Activated gamma-delta T cell (primary cell): ENCODE measurements at places on chromosomes 1 and 21.

DNA sequence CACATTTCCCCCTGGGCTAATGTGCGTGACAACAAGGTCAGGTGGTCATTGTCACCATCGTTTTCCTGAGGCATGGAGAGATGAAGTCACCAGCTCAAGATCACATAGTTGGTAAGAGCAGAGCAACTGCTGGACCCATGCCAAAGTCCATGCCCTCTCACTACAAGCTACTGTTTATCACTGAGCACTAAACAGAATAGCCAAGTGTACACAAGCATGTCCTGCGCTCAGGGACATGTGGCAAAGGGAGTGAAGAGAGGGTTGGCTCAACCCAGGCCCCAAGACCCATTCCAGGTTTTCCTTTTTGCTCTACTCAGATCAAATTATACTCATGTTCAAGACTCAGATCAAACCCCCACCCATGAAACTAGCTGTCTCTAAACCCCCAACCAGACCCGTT lies 20.8 kb downstream of the LRRC52 start:
- no peak for DNase-seq

DNA sequence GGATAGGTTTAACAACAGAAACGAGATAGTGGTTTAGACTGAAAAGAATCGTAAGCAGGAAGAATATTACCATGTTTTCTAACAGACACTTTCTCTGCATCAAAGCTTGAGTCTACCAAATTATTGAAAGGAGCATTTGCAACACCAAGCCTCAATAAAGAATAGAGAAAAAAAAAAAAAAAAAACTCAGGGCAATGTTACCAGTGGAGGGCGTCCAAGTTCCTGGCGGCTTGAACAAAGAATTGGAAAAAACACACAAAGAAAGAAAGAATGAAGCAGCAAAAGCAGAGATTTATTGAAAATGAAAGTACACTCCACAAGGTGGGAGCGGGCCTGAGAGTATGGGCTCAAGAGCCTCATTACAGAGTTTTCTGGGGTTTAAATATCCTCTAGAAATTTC lies 686.5 kb upstream of the ADGRL2 start:
- no peak for DNase-seq

- no peak for DNase-seq
These were observed 35.3 kb upstream of the DNASE2B start for GRCh38 chr1:84363019-84363418.

DNA sequence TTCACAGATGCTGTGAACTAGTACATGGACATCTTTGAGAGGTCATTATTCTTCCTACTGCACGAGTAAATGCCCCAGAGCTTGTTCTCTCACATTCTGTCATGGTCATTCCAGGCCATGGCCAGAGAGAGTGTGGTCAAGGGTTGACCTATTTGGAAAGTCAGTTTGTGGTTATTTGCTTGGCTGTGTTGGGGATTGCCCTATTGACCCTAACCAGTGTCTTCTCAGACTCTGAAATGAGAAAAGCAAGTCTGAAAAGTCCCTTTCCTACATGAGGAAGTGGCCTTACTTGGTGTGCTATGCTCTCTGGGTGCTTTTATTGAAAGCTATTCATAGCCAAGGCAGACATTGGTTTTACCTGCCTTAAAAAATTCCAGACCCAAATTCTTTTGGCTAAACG lies 26.6 kb downstream of the CLIC6 start:
- no peak for DNase-seq

GRCh38 chr1:109444346-109444745 lies 18.1 kb upstream of the PSMA5 start:
- DNase-seq = no peak

DNA sequence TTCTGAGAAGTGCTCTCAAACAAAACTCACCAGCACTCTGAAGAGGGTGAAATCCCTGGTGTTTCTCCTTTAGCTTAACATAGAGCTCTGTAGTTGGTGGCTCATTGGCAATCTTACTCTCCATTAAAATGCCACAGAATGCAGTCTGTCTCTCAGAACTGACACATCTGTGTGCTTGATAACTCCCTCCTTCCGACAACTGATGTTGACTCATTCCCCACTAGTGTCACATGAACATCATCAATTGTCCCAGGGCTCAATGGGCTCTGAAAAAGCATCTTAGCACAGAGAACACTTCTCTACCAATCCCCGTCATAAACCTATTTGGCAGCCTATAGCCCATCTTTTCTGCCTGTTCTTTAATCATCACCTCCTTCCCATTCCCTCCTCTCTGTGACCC lies 133.2 kb upstream of the ZC3H11B start:
- DNase-seq = no peak

DNA sequence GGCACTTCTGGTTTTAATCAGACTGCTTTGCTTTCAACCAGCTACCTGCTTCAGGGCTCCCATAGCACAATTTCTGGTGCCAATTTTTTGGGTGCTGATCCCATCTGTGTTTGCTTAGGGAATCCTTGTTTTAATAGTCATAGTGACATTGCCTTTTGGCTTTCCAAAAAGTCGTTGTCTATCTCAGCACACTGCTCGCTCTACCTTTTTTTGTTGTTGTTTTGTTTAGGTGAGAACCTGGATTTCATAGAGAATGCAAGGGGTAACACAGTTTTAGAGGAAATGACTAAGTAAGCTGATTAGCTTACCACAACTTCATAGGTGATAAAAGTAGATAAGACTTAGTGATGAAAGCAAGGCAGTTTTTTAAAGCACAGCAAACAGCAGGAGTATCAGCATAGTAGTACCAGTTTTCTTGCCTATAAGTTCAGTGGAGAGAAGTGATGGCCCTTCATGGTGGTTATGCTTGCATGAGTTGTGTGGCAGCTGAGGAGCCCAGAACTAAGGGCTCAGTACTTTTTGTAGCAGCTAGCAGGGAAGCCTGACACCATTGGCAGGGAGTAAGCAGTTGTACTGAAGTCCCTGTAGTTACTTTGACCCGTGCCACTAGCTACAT lies 31.3 kb downstream of the NEK7 start:
- DNase-seq = no peak

DNA sequence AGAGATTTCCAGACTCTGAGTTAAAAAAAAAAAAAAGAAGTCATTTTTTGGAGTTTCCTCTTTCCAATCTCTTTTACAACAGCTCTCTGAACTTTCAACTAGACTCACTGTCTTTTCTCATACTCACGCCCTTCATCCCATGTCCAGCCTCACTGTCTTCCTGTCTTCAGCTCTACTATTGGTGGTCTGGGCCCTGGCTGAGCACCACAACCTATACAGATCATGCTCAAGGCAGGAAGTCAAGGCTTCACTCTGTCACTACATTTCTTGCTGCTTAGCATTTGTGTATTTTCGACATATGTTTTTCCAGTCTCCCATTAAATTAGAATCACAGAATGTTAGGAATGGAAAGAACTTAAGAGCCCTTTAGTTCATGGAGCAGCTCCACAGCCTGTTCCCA lies 106.4 kb upstream of the PPP2R5A start:
- DNase-seq = no peak

DNA sequence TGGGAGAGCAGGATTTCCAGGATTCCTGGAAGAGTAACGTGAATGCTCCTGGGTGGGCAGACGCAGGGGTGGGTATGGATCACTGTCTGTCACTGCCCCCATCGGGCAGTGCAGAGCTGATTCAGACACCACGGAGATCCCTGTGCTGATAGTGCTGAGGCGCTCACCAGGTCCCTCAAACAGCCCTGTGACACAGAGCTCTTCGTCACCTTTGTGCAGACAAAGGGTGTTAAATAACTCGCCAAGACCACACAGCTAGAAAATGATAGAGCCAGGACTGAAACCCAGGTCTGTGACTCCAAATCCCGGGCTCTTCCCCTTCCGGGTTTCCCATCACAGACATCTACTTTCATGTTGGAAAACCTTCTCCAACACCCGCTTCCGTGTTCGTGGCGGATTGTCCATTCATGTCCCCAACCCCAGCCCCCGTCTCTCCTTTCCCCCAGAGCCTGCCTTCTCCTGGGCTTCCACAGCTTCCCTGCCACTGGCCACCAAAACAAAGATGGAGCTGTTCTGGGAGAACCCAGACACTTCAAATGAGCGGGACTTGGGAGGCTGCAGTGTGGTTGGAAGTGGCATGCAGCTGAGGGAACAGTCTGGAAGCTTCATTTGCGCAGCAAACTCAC lies 2.6 kb downstream of the EFHD2 start:
- no peak for DNase-seq

DNA sequence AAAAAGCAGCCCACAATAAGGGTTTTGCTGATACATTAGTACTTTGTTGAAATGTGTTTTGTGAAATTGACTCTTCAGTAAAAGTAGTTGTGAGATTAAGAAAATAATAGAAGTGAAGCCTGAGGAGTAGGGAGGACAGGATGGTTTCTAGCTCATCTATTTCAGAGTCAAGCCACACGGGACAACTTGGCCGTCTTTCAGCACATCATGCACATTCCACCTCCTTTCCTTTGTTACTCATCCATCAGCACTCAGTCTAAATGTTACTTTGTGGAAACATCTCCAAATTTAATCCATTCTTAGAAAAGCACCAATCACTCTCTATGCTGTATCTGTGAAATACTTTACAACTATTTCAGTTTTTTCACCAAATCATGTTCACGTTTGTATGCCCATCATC lies 223.3 kb downstream of the FGGY start:
- no peak for DNase-seq

GRCh38 chr1:92511541-92511940 lies 24.8 kb upstream of the GFI1 start:
- no peak for DNase-seq

- no peak for DNase-seq
These were observed 550.9 kb upstream of the TMPRSS15 start for GRCh38 chr21:18954441-18954844.

GRCh38 chr1:33321178-33321577 lies 280 bp upstream of the A3GALT2 start:
- DNase-seq = no peak

- no peak for DNase-seq
These were observed 1.6 kb downstream of the GJC2 start for GRCh38 chr1:228151180-228151925.

- DNase-seq = no peak
These were observed 44.7 kb downstream of the EIF2B3 start for GRCh38 chr1:44941424-44942324.

GRCh38 chr1:218347723-218348627 lies 2.8 kb downstream of the TGFB2 start:
- no peak for DNase-seq

DNA sequence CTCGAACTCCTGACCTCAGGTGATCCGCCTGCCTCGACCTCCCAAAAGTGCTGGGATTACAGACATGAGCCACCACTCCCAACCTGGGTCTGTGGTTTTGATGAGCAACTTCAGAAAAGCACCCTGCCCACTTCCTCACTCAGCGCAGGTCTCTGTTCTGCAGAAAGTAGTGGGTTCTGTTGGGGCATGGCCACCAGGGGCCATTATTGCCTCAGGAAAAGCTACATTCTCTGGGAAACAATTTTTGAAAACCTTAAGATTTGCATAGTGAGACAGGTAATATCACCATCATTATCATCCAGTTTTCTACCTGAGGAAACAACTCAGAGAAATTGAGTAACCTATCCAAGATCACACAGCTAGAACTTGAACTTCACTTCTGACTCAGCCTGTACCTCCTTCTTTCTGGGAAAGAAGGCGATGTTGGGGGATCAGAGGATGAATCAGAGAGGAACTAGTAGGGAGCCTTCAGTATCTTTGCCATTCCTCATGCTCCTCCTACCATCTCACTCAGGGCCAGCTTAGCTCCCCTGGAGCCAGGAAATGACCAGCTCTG lies 7.1 kb upstream of the NES start:
- no peak for DNase-seq

GRCh38 chr1:180425952-180426351 lies 76.4 kb downstream of the ACBD6 start:
- no peak for DNase-seq

DNA sequence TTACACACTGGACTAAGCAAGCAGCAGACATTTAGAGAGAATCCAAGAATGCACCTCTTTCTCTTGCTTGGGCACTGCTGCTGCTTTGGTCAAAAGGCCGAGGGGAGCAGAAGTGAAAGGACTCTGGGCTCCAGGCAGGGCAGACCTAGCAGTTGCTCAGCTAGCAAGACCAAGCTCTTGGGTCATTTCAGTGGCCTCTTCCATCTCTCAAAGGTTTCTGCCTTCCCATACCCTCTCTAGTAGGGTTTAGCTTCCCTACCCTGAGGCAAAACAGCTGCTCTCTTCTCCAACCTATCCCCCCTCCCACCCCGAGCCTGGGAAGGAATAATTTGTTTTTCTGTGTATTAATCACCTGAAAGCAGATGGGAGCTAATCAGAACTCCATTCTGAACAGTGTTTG lies 25.8 kb downstream of the TFAP2E start:
- no peak for DNase-seq

- no peak for DNase-seq
These were observed 40.4 kb downstream of the USP48 start for GRCh38 chr1:21742578-21742977.
